Inflammatory macrophage treated with lipopolysaccharide for 4 hours (primary cell): ENCODE measurements at places on chromosomes 7 and 10.
A peak's percentile ranks its signal among the peaks of the same experiment; 100 is the strongest.

GRCh38 chr10:19833170-19833824, 17.1 kb downstream of the PLXDC2 start:
- DNase-seq: peak; percentile 54

GRCh38 chr10:70722820-70723424, 50.6 kb downstream of the ADAMTS14 start:
- peak; percentile 27 for DNase-seq

DNA sequence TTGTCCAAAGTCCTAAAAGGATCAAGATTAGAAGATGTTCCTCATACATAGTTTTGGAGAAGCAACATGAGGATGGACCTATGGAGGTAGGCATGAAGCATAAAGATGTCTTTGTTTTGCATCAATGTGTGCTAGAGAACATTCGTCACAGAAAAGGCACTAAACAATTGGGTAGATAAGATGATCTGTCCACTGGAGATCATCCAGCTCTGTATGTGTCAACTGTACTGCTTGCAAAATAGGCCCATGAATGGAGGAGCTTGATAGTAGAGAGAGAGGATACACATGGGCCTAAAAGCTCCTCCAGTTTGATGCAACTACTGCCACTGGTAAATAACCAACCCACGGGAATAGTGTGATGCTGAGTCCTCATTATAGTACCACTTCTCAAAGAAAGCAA, 286.4 kb upstream of the HGF start:
- no peak for DNase-seq

- DNase-seq: no peak
Measured at GRCh38 chr7:157461573-157462418, 125.0 kb downstream of the DNAJB6 start.

GRCh38 chr7:155084969-155085368, 14.8 kb downstream of the HTR5A start:
- no peak for DNase-seq

GRCh38 chr7:23341846-23342598, 42.9 kb downstream of the MALSU1 start:
- no peak for DNase-seq

GRCh38 chr7:22486597-22486996, 13.4 kb downstream of the STEAP1B start:
- DNase-seq: no peak

GRCh38 chr7:116955340-116955739, 2.0 kb downstream of the ST7 start:
- DNase-seq: no peak

- no peak for DNase-seq
Measured at GRCh38 chr7:142717453-142717852, 31.8 kb upstream of the PRSS1 start.
